Left lobe of liver (tissue), 2 donors: ENCODE measurements at places on chromosomes 11 and 22.

GRCh38 chr11:13745165-13745564, 76.7 kb downstream of the FAR1 start:
- DNase-seq, result no peak

- DNase-seq, result no peak
Measured at GRCh38 chr22:30720263-30720837, 25.7 kb downstream of the OSBP2 start.

GRCh38 chr22:49719046-49719445, 108.6 kb downstream of the BRD1 start:
- no peak for DNase-seq

DNA sequence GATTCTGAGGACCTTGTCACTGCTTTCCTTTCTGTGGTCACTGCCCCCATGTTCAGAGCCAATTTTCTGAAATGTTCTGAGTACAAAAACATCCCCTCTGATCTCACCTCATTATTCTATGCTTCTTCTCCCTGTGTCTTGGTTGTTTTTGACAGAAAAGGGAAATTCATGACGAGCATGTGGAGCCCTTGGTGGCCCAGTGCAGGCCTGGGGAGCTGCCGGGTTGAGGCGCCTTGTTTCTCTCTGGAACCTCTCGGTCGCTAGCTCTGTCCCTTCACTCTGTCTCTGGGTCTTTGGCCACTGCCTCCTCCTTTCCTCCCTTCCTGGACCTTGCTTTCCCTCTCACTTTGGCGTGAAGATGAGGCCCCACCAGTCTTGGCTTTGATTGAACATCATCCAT, 63.0 kb upstream of the THY1 start:
- no peak for DNase-seq

DNA sequence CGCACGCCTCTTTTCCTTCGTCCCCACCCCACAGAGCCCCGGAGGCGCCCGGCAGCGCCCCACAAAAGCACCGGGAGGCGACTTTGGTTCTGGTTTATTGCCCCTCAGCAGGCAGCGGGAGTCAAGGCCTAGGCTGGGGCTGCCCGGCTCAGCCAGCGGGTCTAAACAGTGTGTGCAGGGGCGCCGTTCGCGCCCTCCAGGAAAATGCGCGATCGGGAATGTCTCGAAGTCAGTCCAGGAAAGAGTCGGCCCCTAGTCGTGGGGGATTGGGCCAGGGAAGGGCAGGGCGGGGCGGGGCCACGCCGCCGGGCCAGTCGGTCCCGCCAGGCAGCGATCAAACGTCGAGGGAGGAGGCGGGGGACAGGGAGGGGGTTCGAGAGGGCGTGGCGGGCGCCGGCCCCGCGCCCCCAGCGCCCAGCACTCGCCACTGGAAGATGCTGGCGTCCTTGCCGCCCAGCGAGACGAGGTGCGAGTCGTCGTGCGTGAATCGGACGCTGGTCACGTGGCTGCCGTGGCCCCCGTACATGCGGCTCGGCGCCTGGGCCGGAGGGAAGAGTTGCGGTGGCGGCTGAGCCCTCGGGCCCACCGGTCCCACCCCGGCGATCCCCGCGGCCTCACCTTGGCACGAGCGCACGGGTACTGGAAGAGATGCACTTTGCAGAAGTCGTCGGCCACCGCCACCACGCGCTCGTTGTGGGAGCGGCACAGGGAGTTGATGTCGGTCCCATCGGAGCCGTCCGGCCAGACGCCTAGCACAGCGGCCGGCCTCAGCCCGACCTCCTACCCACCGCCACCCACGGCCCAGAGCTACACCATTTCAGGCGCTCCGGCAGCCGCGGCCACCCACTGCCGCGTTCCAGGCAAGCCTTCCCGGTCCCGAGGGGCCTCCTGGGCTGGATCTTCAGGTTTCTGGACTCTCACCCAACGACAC, 741 bp upstream of the MTA2 start:
- DNase-seq, result peak; percentile 65

DNA sequence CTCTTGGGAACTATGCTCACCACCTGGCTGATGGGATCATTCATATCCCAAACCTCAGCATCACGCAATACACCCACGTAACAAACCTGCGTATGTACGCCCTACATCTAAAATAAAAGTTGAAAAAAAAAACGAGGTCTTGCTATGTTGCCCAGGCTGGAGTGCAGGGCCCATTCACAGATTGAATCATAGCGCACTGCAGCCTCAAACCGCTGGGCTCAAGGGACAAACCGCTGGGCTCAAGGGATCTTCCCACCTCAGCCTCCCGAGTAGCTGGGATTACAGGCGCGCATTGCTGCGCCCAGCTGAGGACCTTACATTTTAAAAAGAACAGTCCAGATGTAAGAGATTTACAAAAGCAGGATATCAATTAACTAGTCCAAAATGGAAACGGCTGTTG, 41.9 kb upstream of the EMID1 start:
- DNase-seq, result no peak

- DNase-seq, result no peak
Measured at GRCh38 chr11:81345609-81346008, 1388.1 kb downstream of the FAM181B start.

- DNase-seq, result no peak
Measured at GRCh38 chr11:100105255-100105981, 581.7 kb upstream of the ARHGAP42 start.

- DNase-seq, result no peak
Measured at GRCh38 chr11:61730240-61730994, 22.0 kb upstream of the MYRF start.

DNA sequence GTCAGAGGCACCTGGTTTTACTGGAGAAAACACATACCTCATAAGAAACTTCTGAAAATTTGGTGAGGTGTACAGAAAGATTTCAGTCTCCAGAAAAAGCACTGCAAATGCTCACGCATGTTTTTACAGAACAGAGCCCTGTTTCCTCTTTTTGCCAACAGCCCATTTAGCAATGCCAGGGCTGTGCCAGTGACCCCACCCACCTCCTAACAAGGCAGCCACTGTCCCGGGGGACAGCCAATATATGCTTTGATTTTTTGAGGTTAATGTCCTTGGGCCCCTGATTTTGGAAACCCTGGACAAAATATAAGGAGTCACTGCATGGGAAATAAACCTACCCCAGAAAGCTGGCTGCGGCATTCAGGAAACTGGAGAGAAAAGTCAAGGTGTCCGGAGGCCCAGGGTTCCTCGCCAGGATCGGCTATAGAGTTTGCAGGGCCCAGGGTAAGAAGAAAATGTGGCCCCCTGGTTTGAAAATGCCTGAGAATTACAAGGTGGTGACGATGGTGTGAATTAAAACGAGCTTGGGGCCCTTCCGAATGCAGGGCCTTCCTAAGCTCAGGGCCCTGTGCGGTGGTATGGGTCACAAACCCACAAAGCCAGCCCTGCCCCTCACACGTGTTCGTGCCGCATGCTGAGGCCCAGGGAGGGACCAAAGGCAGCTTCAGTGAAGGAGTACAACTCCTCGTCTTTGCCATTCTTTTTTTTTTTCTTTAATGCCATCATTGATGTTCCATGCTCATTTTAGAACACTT, 71.1 kb upstream of the WNT7B start:
- DNase-seq, result peak; percentile 42

DNA sequence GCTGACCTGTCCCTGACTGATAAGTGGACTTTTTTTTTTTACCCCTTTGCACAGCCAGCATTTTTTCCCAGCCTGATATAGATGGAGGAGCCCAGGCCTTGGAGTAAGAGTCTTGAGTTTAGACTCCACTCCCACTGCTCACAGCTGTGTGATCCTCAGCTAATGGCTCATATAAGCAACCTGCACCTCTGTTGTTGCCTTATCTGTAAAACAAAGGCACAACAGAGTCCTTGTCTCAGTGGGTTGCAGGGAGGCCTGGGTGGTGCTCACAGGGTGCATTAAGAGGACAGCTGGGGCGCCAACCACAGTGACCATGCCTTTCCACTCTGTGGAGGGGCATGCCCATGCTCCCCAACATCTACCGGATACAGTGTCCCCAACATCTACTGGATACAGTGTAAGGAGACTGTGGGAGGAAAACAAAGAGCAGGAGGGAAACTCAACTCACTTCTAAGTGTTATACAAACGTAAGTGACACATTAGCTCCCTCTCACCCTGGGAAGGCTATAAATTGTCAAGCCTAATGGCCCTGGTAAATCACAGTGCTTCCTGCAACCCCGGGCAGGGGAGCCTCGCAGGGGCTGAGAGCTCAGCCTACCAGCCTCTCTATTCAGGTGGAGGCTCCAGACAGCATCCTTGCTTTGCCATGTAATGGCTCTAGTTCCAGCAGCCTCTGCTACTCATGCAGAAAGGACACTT, 109.5 kb downstream of the TENM4 start:
- no peak for DNase-seq
